ENCODE measurements at places on chromosomes 4 and X.

DNA sequence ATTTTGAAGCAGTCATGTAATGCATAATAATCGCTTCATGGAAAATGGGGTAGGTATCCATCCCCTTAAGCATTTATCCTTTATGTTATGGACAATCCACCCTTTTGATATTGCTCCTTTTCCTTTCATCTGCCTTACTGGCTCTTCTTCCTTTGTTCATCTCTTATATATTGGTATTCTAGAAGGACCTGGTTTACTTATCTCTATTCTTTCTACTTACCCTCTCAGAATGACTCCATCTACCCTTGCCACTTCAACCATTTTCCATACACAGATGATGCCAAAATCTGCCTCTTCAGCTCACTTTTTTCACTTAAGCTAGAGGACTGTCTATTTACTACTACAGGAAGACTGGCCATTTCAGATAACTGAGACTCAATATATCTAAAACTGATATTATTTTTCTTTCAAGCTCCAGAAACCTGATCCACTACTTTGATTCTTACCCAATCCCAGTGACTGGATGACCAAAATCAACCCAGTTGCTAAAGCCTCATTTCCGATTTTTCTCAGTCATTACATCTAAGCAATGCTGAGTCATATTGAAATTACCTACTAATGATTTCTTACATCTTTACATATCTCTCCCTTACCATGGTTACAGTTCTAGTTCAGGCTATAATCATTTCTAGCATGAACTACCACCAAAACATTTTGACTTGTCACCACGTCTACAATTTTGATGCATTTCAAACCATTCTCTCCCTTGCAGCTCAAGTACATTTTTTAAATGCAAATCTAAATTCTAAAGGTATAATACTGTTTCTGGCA lies 93.7 kb downstream of the FAAH2 start:
- no peak for DNase-seq

- no peak for DNase-seq
Observed at GRCh38 chrX:131058136-131058868, at the start of gene ARHGAP36. Gene ARHGAP36, plus strand, starts transcription at chrX:131058346. Its CDS starts 23,320 bp downstream, at chrX:131081666.

DNA sequence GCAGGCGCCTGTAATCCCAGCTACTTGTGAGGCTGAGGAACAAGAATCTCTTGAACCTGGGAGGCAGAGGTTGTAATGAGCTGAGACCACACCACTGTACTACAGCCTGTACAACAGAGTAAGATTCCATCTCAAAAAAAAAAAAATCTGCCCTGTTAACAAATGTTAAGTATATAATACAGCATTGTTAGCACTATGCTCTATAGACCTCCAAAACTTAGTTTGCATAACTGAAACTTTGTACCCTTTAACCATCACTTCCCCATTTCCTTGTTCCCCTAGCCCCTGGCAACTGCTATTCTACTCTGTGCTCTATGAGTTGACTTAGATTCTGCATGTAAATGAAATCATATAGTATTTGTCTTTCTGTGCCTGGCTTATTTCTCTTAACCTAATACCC lies 76.7 kb downstream of the TAB3 start:
- DNase-seq = no peak

- DNase-seq = no peak
Observed at GRCh38 chrX:44456685-44457084, 86.0 kb downstream of the FUNDC1 start.

- no peak for DNase-seq
Observed at GRCh38 chrX:3711331-3711917, 2.0 kb downstream of the PRKX start.

GRCh38 chrX:118360429-118361125 lies 14.7 kb downstream of the WDR44 start:
- no peak for DNase-seq

- no peak for DNase-seq
Observed at GRCh38 chrX:38857736-38858523, 56.7 kb downstream of the MID1IP1 start.

DNA sequence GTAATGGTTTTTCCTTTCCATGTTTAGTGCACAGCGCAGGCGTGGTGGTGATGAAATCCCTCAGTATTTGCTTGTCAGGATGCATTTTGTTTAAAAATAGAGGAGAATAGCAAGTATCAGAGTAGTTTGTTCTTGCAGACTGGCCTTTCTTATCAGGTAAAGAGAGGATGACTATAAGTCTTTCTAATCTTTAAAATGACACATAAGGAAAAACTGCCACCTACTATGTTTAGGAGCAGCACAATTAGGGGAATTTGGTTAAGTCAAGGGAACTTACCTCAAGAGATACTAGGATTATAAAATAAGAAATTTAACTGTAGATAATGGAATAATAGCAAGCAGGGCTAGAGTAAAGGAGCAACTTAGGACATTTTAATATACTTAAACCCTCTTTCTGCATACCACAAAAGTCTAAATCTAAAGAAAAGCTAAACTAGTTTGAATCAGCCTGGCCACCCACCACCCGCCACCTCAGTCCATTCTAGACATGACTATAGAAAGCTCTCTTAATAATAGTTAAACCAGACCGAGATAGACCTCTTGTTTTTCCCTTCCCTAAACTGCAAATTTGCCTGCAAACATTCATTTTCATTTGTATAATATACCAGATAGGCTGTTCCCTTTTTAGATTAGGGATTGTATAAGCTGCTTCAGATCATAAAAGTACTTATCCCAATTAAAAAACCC lies 62.0 kb downstream of the APOOL start:
- no peak for DNase-seq

DNA sequence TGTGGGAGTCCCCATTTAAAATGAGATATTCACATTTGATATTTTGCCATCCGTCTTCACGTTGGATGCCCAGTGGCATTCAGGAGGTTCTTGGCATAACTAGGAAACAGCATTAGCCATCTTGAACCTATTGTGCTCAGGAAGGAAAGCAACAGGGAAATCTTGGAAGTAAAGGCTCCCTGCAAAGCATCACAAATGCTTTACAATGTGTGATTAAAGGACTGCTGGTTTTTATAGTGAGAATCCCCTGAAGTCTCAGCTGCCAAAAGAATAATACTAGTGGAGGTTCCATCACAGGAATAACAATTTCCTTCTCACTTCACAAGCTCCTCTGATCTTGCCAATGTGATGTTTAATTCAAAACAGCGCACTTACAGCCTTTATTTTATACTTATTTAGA lies 49.7 kb upstream of the NPNT start:
- no peak for DNase-seq

All from CD4-positive, alpha-beta T cell treated with Interleukin-6 at 100 ng/mL for 8 hours (primary cell).